CD4-positive, alpha-beta T cell treated with Interleukin-10 for 1 hour (primary cell): ENCODE measurements at places on chromosomes 12 and 14.

- no peak for DNase-seq
Observed at GRCh38 chr12:12734054-12734453, 16.9 kb downstream of the CDKN1B start.

DNA sequence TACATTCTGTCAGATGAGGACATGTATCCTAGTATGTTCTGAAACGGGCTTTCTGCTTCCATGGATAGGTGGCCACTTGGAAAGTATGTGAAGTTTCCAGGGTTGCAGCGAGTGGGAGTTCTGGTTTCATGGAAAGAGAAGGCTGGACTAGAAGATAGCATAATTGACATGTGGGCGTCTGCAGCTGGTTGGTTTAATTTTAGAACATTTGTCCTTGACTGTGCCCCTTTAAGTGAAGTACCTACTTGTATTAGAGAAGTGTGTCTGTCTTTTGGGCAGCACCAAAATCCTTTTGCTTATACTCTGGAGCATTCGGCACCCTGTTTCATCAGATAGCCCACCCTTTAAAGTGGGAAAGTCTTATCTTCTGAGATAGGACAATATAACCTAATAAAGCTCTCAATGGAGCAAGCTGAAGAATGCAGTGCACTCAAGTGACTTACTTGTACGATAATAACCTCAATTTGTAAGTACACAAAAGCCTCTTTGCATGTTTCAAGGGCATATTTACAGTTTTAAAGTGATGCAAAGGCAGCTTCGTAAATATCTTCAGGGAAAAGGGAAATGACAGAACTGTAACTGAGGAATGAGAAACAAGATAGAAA lies 35.2 kb downstream of the NTN4 start:
- DNase-seq = no peak

DNA sequence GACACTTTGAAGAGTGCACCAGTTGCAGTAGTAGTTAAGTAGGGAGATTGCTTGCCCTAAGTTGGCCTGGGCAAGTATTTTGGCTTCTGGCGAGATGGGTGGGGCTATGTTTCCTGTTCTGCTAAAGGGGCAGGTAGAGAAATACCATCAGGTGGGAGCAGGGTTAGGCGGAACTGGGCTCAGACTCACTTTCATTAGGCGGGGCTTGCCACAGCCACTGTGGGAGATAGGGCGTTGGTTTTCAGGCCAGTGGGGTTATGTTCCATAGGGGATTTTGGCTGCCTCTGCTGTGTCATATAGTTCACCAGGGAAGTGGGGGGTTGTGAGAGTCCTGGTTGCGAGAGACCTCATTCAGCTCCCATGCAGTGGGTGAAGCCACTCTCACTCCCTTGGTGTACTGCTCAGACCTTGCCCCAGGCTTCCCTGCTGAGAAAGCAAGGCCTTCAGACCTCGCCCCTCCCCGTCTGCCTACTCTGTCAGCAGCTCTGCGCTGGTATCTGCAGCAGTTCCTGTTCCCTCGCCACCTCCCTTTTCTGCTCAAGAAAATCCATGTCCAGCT lies 43.3 kb downstream of the AEBP2 start:
- DNase-seq = peak; percentile 50

- no peak for DNase-seq
Observed at GRCh38 chr14:70881549-70882177, 25.6 kb upstream of the PCNX1 start.

DNA sequence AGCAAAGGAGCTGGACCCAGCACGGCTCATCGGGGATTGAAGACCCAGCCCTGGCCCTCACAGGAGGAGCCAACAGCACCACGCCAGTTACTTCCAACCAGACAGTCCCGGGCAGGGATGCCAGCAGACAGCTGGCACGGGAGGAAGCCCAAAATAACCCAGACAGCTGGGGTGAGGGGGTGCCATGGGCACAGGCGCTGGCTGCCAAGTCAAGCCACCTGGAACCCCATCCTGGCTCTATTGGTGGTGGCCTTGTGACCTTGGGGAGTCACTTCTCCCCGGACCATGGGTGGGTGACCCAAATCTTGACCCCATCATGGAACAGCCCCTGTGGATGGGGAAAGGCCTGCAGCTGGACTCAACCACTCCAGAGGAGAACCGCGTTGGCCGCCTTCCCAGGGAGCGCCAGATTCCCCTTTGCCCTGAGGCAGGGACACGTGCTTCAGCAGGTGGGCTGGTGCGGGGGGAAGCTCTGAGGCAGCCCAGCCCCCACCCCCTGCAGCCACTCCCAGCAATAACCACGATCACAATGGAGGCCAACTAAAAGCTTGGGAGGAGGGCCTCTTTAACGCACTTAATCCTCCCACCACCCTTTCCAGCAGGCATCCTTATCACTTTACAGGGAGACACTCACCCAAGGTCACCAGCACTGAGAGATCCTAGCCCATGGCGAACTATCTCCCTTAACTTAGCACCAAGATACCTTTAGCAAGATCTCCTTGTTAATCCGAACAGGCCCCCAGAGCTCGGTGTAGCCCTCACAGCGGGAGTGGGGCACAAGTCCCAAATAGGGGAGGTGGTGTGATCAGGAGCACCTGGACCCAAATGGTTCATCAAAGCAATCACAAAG lies 4.7 kb upstream of the RHOF start:
- DNase-seq = no peak

DNA sequence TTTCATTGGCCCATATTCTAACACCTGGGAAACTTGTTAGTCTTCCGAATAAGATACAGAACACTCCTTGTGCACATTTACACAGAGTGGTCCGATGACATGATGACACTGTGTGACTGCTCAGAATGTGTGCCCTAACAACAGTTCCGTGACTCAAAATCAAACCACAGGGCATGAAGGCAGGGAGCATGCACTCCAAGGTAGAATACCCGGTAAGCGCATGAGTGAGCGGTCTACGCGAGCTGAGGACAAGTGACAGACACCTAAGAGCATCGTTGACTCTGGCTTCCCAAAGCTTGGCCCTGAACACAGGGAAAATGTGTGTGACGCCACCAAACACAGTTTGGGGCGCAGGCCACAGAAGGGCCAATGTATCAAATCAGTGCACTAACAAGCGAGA lies 18.6 kb downstream of the CLIP1 start:
- no peak for DNase-seq
